Activated CD8-positive, alpha-beta memory T cell treated with anti-CD3 and anti-CD28 coated beads, Interleukin-2, amount 50 U/mL, for 48 hours (primary cell): ENCODE measurements at places on chromosomes 3 and 15.

- DNase-seq: peak; percentile 77
Measured at GRCh38 chr15:72796515-72797337, 13.2 kb upstream of the ADPGK start.

DNA sequence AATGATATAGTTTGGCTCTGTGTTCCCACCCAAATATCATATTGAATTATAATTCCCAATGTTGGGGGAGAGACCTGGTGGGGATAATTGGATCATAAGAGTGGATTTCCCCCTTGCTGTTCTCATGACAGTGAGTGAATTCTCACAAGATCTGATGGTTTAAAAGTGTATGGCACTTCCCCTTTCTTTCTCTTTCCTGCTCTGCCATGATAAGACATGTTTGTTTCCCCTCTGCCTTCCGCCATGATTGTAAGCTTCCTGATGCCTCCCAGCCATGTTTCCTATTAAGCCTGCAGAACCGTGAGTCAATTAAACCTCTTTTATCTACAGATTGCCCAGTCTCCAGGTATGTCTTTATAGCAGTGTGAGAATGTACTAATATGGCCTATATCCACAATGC is 126.7 kb upstream of the GMNC start:
- DNase-seq: no peak

DNA sequence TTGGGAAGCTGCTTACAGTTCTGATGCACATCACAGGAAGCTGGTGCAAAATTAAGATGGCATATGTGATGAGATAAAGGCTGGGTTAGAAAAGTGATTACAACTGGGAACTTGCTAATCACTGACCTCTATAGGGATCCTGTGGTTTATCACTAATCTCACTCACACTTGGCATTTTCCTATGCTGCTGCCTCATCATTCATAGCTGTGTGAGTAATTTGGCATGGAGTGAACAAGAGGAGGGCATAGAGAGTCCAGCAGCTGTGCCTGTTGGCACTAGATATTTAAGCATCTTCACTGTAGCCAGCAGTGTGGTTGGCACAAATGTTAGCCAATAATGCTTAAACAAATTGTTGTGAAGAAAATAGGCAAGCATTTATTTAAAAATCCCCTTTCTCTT is 217.7 kb upstream of the CGNL1 start:
- no peak for DNase-seq

- DNase-seq: no peak
Measured at GRCh38 chr3:33438284-33438668, 1.9 kb downstream of the UBP1 start.
